Effector CD4-positive, alpha-beta T cell (primary cell): ENCODE measurements at places on chromosomes 6 and 20.

DNA sequence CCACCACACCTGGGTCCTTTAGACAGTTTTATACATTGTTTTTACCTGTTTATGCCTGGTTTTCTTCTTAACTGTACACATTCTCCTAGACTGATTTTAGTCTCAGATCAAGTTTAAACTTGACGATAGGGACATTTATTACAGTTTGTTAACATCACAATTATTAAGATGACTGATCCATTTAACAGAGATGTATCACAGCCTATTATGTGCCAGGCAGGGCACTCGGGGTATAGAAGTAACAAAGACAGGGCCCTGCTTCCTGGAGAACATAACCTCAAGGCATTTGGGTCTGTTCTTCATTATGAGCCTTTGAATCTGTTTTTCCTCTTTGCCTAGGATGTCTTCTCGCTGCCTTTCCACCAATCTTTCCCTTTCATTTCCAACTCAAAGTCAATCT is 380.5 kb downstream of the ESR1 start:
- no peak for DNase-seq

- DNase-seq = no peak
These were observed 213.7 kb upstream of the CITED2 start for GRCh38 chr6:139588076-139588639.

DNA sequence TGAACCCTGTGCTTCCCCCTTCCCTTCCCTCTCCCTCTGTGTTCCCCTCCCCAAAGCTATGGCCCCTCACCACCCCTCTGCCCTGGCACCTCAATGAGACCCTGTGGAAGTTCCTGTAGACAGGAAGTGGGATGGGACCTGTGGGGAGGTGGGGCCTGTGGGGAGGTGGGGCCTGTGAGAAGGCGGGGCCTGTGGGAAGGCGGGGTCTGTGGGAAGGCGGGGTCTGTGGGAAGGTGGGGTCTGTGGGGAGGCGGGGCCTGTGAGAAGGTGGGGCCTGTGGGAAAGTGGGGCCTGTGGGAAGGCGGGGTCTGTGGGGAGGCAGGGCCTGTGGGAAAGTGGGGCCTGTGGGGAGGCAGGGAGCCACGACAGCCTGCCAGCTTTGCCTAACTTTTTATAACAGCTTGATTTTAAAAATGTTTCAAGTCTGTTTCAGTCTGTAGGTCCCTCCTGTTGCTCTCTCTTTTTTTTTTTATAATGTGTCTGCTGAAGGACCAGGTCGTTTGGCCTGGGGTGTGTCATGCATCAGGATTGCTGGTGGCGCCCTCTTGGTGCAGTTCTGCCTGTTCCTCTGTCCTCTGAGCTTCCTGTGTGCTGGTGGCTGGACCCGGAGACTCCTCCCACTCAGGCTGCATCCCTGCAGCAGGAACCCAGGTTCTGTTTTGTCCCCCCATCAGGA is 70.5 kb upstream of the SLCO4A1 start:
- DNase-seq = no peak

- DNase-seq = no peak
These were observed 1.4 kb downstream of the CUTA start for GRCh38 chr6:33416386-33417127.

DNA sequence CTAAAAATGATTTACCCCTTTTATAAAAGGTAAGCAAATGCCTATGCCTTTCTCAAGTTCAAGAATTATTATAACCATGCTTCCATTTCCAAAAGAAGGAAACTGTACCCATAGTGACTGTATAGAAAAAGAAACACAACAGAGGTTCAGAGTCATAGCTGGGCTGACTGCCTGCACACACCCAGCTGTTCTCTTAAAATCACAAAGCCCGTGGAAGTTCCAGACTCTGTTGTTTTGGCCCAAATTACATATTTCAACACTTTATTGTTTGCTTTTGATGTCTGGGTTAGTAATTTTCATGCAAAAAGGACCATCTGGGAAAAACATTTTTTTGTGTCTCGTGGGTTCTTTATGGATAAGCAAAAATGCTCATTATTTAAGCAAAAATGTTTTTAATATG is 99.2 kb downstream of the LCA5 start:
- no peak for DNase-seq

DNA sequence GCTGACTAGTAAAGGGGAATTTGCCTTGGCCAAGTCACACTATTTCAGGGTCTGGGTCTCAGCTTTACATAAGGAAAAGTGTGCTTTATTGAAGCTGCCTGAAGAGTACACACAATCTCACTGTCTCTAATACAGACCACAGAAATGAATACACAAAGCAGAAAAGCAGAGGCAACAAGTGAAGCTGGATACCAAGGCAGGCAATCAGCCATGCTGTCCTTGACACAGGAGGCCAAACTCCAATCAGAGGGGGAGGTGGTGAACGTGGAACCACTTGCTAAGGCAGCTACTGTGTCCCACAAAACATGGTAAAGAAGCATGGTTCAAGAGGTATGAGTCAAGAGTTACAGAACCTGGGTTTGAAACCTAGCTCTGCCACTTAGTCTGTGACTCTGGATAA is 21.8 kb upstream of the CCND3 start:
- DNase-seq = no peak

GRCh38 chr6:38391626-38392579 is 247.8 kb downstream of the BTBD9 start:
- no peak for DNase-seq

DNA sequence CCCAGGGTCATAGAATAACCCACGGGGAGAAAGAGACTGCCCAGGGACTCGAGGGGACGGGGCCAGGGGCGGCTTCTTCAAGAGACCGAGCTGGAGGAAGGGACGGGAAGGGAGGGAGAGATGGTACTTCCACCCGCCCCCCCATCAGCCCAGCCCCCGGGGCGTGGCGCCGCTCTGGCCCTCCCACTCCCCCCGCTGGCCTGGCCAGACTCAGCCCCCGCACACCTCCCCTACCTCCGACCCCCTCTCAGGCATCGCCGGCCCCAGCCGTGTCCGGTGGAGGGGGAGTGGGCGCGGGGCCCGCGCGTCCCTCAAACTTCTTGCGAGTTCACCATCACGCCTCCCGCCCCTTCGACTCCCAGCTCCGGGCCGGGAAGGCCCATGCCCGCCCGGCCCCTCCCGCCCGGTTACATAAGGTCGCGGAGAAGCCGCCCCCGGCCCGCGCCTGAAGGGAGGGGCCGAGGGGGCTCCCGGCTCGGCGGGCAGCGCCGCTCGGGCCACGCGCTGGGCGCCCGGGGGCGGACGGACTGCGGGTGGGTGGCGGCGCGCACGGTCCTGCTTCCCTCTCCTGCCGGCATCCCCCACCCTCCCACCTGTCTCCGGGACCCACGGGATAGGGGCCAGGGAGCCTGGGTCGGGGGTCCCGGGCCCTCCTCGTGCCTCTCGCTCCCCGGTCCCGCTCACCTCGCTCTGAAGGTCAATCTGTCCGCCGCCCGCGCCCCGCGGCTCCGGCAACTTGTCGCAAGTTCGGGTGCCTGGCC is 562 bp downstream of the TFEB start:
- DNase-seq = peak; percentile 62

DNA sequence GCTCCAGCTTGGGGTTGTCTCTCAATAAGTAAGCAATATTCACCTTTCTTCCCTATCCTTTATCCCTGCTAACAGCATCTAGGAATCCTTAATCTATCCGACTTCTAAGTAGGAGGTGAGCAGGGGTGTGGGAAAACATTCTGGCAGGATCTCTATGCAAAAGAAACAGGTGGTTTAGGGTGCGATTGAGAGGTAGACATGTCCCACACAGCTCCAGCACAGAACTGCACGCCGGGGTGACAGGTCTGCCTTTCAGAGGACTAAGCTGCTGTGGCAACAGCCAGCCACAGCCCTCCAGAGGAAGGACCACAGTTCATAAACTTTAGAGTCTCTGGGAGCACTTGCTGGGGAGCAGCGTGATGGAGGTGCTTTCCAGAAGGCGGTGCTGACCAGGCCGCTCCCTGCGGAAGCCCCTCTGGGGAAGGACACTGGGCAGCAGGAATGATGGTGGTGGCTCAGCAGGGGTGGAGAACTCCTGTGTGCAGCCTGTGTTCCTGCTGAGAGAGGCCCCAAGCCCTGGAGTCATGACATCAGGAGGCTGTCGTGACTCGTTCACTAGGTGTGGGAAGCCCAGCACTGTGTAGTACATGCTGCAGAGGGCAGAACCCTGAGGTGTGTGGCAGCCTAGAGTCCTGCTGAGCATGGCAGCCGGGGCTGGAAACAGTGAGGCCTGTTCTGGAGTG is 509.6 kb downstream of the PRKN start:
- DNase-seq = no peak
